ENCODE measurements at places on chromosomes 3 and 15.

DNA sequence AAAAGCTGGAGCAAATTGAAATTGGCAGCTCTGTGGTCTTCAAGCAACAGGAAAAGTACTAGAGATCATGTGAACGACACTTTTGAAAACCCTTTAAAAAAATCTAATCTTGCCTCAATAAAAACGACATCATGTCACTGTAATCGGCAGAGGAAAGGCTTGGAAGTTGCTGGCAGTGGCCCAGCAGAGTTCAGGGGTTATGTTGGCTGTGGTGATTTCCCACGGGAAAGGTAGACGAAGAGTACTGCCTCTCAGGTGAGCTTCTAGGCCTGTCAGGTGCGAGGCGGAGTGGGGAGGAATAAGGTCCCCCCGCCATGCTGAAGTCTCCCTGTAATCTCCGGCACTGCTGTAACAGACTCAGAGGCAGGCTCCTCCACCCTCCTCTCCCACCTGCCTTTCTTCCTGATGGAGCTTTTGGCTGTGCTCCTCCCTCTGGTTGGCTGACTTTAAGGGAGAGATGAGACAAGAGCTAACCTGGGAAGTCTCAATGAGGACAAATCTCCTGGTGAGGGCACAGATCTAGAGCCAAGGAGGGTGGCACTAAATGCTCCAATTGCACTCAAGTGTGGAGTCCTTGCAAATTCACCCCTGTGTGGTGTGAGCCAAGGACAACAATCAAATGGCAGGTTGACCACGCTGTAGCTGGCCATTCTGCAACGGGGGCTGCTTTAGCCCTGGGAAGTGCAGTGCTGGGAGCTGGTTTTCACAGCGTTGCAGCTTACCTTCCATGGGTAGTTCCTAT lies 18.7 kb upstream of the HES1 start:
- DNase-seq, result no peak

GRCh38 chr15:71411538-71412482 lies 296.5 kb downstream of the THSD4 start:
- DNase-seq, result no peak

DNA sequence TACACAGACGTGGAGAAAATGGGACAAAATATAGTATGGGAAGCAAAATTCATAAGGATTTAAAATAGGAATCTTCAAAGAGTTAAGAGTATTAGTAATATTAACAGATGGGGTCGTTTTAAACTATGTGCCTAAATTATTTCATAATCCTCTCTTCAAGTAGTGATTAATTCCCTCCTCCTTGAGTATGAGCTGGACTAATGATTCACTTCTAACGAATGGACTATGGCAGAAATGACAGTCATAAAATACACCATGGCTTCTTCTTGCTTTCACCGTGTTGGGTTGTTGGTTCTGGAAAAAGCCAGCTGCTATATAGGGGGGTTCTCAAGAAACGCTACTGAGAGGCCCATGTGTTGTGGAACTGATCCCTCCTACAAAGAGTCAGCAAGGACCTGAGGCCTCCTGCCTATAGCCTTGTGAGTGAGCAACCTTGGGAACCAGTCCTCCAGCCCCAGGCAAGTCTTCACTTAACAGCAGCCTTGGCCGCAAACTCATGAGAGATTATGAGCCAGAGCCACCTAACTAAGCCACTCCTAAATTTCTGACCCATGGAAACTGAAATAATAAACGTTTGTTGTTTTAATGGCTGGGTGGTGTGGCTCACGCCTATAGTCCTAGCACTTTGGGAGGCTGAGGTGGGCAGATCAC lies 64.8 kb upstream of the ABHD2 start:
- DNase-seq, result no peak

DNA sequence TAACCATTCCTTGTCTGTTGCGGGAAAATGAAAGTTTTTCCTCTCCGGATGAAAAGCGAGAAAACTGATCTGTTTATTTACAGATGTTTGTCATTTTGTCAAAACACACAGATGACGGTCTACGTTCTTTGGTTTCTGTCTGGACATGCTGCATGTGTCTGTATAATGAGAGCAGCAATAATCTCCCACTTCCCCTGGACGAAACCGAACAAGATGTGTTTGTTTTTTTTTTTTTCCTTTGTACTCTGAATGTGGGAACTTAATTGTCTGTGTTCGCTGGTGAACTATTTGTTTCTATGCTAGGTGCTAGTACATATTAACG lies 33.6 kb downstream of the PTPRG start:
- no peak for DNase-seq

GRCh38 chr3:12396471-12396870 lies 87.8 kb upstream of the TSEN2 start:
- no peak for DNase-seq

- peak; percentile 16 for DNase-seq
Observed at GRCh38 chr3:101131767-101132166, 138.5 kb upstream of the ABI3BP start.
